NCI-H1930 (cell line): ENCODE measurements at places on chromosomes 1 and 21.

DNA sequence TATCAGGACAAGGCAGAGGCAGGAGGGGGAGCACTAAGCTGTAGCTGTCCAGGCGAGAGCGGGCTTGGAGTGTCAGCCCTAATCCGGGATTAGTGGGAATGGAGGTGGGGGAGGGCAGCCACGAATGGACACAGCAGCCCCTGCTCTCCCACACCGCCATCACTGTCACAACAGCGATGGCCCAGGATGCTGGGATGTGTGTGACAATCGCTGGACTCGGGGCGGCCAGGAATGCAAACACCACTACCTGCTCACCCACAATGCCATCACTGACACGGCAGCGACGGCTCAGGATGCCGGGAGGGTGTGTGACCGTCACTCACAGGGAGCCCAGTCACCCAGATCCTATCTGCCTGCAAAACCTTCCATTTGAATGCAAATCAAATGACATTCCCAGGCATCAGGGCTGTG lies 2.9 kb downstream of the C2CD2 start:
- no peak for DNase-seq

- no peak for DNase-seq
Observed at GRCh38 chr1:19441048-19441780, 44.1 kb downstream of the CAPZB start.

DNA sequence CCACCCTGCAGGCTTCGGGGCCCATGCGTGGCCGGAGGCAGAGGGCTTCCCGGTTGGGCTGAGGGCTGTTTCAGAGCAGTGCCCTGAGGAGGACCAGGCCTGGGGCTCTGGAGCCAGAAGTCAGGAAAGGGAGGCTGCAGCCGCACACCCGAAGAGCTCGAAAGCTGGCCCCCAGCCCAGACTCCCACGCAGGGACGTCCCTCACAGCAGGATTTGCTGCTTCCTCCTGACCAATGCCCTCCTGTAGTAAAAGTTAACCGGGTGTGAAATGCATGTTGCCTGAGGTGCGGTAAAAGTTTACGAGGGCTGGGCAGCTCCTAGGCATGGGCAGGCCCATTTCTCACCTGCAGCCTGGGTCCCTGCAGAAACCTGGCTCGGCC lies 101.5 kb upstream of the ARHGEF16 start:
- no peak for DNase-seq

DNA sequence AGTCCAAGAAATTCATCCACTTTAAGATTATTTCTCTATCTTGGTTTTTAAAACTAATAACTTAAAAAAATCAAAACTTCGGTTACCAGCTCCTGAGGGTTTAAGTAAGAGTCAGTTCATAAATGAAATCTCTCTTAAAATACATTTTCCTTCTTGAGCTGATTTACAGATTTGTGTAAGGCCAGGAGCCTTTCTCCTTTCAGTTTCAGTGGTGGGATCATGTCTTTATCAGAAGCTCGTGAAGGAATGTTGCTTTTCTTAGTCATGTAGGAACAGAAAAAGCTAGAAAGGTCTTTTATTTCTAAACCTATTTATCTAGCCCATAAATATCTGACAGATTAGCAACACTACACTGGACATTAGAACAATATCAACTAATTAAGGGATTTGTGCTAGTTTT lies 390.2 kb downstream of the GPATCH2 start:
- DNase-seq: no peak

DNA sequence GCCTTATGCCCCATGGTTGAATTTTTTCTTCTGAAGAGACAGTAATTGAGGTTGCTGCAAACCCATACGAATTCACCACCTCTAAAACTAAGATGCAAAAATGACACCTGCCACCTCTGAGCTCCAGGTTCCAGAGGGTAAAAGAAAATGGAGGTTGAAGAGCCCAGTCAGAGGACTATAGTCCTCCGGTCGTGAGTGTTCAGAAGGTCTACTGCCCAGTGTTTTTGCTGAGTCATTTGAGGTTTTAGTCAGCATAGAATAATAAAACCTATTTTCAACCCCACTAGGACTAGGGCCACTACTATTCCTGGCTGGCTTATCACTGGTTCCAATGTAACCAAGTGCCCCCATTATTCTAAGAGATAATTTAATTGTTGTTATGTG lies 12.9 kb upstream of the SLAMF7 start:
- no peak for DNase-seq

- no peak for DNase-seq
Observed at GRCh38 chr1:60265560-60266535, 192.3 kb upstream of the C1orf87 start.

GRCh38 chr1:48402599-48402998 lies 69.4 kb downstream of the SPATA6 start:
- no peak for DNase-seq
